ENCODE measurements at places on chromosomes 3 and 15. TPM values are rescaled to one million over a fixed set of nuclear protein-coding genes. Genes with fewer than 3 reads are reported as not detected.

POMGNT2 gene
- 15.5 TPM for total RNA-seq

UPK1B gene
- total RNA-seq = not detected

SLC7A14 gene
- not detected for total RNA-seq

PLSCR5 gene
- total RNA-seq = not detected

TRIM59 gene
- 4.3 TPM for total RNA-seq

FSIP1 gene
- total RNA-seq = 0.81 TPM

DNA sequence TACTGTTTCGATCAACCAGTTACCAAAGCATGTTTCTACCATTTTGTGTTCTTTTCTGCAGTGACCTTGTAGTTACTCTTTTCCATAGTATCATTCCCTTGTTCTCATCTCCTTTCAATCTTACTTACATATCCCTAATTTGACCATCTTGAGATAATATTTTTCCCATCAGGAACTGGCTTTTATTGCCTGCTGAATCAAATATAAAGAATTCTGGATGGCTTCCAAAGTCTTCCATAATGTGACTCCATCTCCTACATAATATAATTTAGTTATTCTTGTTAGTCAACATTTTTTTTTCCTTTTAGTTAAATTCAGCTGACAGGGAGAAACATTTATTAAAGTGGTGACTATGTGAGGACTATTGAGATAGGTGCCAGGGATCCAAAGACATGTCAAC lies 7.0 kb downstream of the USP8 start:
- H3K27ac ChIP-seq = no peak overlapping the region
- H3K36me3 ChIP-seq = no peaks in the 10 kb centered on the region
- no peaks in the 10 kb centered on the region for H3K27me3 ChIP-seq

GRCh38 chr3:127986803-127987202 lies 65.4 kb upstream of the SEC61A1 start:
- H3K4me3 ChIP-seq = no peak overlapping the region
- H3K27me3 ChIP-seq = no peaks in the 10 kb centered on the region
- H3K4me1 ChIP-seq = no peaks in the 10 kb centered on the region
- no peak for DNase-seq
- no peaks in the 10 kb centered on the region for H3K36me3 ChIP-seq
- no peak overlapping the region for H3K27ac ChIP-seq

GRCh38 chr3:169869484-169870220 lies at the start of gene LRRC31:
TSS of gene LRRC31 (minus strand) at chr3:169869935. CDS start at chr3:169869807, 128 bp downstream.
- H3K4me3 ChIP-seq = no peak within 1 kb of the TSS
- H3K27ac ChIP-seq = no peak within 1 kb of the TSS
- H3K36me3 ChIP-seq = no peaks in the 10 kb centered on the region
- H3K27me3 ChIP-seq = no peaks in the 10 kb centered on the region
- peaks cover 3% of the 10 kb centered on the region for H3K4me1 ChIP-seq

GRCh38 chr3:198079771-198080520 lies 119.9 kb downstream of the LMLN start:
- peaks cover 6% of the 10 kb centered on the region for H3K4me1 ChIP-seq
- no peaks in the 10 kb centered on the region for H3K36me3 ChIP-seq
- no peak for DNase-seq
- peaks cover 80% of the 10 kb centered on the region for H3K27me3 ChIP-seq

DNA sequence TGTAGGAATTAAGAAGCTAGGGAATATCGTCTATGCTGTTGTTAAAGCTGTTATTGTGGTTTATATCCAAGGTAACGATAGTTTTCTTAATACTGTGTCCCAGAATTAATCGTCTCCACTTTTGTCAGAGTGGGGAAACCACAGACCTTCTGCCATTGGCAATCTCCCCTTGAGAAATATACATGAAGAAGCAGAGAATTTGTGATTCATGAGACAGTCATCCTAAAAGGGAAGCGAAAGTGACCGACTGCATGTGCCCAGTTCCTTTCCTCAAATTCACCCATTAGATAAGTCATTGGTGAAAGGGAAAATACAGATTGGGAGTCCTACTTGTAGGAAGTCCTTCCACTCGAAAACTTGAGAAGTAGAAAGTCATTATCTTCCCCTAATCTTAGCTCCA lies 26.6 kb downstream of the DIPK2A start:
- H3K4me3 ChIP-seq = no peak overlapping the region
- no peak for DNase-seq
- peaks cover 4% of the 10 kb centered on the region for H3K4me1 ChIP-seq
- H3K27me3 ChIP-seq = no peaks in the 10 kb centered on the region
- no peaks in the 10 kb centered on the region for H3K36me3 ChIP-seq

GRCh38 chr3:72446218-72447058 lies 401.8 kb downstream of the SHQ1 start:
- H3K27me3 ChIP-seq = no peaks in the 10 kb centered on the region
- no peaks in the 10 kb centered on the region for H3K36me3 ChIP-seq
- peaks cover 12% of the 10 kb centered on the region for H3K4me1 ChIP-seq
- H3K27ac ChIP-seq = peak within 1 kb of the TSS; percentile 91

DNA sequence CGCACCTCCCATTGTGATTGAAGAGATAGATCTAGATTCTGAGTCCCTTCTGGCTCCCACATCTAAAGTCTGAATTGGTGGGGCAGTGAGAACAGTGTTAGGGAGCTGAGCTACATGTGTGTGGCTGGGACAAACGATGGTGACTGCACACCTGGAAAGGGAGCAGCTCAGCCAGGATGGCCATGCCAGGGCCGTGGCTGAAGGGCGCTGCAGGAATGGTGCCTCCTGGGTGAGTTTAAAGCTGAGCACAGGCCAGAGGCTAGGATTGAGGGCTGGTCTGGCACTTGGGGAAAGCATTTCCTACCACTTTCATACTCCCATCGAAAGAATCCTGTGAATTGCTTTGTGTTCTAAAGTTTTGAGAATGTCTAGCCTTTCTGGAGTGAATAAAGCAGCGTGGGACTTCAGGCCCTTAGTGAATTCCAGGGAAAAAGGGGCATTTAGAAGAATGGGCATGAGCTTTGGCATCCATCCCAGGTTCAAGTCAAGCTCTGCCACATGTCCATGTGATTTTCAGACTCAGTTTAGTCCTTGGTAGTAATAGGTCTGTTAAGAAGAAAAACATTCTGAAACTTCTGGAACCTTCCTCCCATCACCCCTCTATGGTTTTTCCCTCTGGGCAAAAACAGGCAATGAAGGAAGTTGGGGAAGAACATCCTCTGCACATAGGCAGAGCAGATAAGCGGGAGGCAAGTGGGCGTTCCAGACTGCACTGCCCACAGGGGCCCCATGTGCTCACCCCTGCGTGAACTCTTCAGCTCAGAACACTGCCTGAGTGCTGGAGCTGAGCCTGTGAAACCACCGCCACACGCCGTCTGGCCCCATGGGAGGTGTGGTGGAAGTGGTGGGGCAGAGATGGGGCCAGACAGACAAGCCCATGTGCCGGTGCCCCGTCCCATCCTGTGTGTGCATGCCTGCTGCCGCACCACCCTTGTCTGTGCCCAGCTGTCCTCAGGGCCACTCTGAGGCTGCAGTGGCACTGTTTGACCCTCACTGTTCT lies 12.9 kb upstream of the CPNE9 start:
- H3K4me3 ChIP-seq = no peak overlapping the region
- no peak for DNase-seq
- H3K27ac ChIP-seq = no peak overlapping the region
- no peaks in the 10 kb centered on the region for H3K27me3 ChIP-seq

DNA sequence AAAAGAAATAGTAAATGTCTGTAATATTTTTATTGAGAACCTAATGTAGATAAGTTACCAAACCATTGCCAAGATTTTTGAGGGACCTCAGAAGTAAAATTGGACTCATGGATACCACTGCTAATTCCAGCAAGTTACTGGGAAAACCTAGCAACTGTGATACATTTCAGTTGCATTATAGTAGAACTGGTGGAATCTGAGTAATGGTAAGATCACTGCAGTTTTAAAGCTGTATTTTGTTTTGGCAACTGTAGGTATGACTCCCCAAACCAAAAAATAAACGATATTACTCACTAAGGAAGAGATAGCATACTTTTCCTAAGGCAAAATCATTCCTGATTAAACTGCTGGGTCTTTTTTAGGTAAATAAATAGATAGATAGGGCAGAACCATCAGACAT lies 54.0 kb downstream of the ARMC8 start:
- H3K27ac ChIP-seq = no peak overlapping the region
- no peak overlapping the region for H3K4me3 ChIP-seq
- H3K36me3 ChIP-seq = no peaks in the 10 kb centered on the region
- H3K27me3 ChIP-seq = no peaks in the 10 kb centered on the region
- H3K4me1 ChIP-seq = no peaks in the 10 kb centered on the region
- no peak for DNase-seq

GRCh38 chr3:13332158-13332557 lies 88.0 kb downstream of the NUP210 start:
- H3K27me3 ChIP-seq = no peaks in the 10 kb centered on the region
- no peaks in the 10 kb centered on the region for H3K4me1 ChIP-seq
- no peak for DNase-seq

DNA sequence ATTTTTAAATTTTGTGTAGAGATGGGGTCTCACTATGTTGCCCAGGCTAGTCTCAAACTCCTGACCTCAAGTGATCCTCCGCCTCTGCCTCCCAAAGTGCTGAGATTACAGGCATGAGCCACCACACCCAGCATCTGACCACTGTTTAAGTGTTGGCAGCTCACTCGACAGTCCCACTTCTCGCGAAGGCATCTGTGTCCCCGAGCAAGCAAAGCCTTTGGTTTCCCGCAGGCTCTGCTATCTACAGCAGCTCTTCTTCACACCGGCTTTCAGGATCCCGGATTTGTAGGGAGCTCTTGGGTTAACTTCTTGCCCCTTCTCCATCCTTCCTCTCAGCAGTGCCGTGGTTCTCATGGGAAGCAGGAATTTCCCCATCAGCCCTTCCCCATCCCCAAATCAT lies 240.9 kb downstream of the VPS13C start:
- H3K4me3 ChIP-seq = no peak overlapping the region
- H3K27me3 ChIP-seq = peaks cover 7% of the 10 kb centered on the region
- no peak for DNase-seq
- no peak overlapping the region for H3K27ac ChIP-seq

All from left lung (tissue), 14 donors.